ENCODE measurements at places on chromosomes 4 and X.
A peak's percentile ranks its signal among the peaks of the same experiment; 100 is the strongest.

- no peak for DNase-seq
Observed at GRCh38 chr4:29553846-29554245, 1166.3 kb upstream of the PCDH7 start.

- DNase-seq = no peak
Observed at GRCh38 chr4:2462992-2463762, 5.7 kb upstream of the RNF4 start.

DNA sequence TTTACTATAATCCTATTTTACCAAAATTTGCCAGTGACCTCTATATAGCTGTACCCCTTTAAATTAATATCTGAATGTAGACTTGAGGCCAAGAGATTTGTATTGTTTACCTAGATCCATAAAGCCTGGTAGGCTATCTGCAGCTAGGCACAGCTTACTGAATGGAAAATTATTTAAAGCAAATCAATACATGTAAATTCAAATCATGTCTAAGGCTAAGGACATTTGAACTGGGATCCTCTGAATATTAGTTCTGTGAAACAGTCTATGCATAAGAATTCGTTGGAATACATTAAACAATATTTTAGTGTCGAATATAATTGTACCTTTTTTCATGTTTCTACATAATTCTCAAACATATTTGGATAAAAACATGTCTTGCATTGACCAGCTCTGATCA is 1.6 kb downstream of the UGT2A3 start:
- no peak for DNase-seq

DNA sequence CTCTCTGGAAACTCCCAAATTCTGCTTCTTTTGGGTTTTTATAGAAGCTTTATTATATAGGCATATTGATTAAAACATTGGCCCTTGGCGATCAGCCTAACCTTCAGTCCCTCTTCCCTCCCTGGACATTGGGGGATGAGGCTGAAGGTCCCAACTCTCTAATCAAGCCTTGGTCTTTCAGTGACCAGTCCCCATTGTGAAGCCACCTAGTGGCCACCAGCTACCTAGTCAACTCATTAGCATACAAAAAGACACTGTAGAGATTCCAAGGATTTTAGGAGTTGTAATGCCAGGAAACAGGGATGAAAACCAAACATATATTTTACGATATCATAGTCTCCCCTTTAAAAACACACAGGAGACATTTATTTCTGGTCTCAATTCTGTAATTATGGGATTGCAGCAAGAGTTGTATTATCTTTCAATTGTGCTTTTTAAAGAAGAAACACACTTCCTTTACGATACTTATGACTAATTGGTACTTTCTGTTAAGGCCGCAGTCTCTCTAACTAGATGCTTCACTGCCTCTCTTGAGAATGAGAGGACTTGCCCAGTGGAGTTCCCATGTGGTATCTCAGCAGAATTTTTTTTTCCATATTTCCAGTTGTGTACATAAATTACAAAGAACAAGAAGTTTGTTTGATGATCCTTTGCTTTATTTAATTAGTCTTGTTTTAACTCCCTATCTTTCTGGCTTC is 58.2 kb downstream of the WDR17 start:
- DNase-seq = no peak

DNA sequence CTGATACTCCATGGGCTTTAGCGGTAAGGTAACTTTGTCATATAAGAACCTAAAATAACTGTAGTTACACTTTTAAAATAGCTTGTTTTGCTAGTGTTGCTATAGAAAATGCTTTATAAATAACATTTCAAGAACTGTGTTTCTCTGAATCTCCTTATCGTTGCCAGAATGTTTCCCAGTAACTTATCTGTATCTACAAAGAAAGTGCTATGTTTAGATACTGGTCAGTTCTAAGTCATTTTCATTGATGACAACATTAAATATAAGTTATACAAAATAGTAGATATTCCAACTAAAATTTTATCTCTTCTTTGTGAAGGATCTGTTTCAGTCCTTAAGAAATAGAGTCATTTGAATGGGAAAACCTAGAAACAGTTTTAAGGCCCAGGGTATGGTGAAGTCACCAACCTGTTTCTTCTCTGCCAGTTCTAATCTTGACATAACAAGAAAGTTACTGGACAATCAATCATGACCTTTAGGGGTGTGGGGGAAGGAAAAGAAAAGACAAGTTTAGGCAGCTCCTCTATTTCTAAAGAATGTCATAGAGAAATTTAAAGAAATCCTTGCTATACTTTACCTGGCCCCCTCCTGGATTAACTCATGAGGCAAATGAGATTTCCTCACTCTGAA is 425.9 kb downstream of the RPA4 start:
- DNase-seq = no peak

DNA sequence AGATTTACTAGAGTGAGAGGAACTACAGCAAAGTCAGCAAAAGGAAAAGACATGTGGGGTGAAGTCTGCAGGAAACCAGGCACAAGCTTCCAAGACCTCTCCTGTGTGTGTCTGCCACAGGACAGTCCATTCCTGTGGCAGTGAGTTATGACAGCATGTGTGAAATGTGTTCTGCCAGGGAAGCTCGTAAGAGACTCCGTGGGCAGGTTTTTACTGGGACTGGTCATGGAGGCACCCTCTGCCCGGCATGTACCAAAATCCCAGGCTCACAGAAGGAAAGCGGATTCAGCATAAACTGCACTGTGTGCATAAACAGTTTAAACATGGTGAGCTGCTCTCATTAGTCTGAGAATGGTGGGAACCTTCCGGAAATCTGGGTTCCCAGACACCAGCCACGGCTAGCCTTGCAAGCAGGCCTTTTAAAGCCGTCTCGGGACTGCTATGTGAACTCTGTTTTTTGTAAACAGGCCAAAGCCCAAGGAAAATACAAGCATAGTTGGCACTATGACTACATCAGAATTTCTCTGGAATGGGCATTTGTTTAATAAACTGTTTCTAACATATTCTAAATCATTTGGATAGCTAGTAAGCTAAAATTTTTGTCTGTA is 288.5 kb downstream of the TENM3 start:
- DNase-seq = no peak

DNA sequence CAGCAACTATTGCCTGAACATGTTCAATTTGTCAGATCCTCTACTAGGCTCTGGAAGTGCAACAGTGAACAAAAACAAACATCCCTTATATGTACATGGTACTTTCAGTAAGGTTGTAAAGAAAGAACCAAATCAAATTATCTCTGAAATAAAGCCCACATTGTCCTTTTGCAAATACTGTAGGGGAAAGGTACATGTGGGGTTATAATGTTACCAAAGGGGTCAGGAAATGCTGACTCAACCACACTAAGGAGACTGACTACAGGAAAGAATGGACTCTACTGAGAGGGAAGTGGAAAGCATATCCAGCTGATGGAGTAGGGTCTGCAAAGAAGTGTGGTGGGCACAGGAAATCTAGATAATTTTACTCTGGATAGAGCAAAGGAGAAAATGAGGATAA is 61.5 kb downstream of the PCDH18 start:
- DNase-seq = no peak

DNA sequence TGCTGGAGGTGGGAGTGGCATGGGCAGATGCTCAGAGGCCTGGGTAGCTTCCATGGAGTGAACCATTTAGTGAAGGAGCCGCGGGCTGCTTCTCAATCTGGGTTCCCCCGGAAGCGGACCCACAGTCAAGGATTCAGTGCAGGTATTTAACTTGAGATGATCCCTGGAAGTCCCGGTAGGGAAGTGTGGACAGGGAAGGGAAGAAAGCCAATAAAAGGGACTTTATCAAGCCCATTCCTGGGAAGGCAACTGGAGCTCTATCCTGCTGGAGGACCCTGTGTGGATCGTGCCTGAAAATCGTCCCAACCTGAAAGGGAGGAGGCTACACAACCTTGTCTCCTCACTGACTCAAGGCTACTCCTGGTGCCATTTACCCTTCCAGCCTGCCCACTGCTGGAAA is 76.9 kb downstream of the DHX15 start:
- DNase-seq = no peak

GRCh38 chr4:16655111-16655510 is 243.3 kb downstream of the LDB2 start:
- no peak for DNase-seq

- no peak for DNase-seq
Observed at GRCh38 chrX:13023567-13023966, 20.9 kb downstream of the FAM9C start.

GRCh38 chrX:124925681-124926080 is 394.0 kb upstream of the TEX13C start:
- no peak for DNase-seq

- no peak for DNase-seq
Observed at GRCh38 chrX:68675571-68675970, 28.1 kb downstream of the STARD8 start.

DNA sequence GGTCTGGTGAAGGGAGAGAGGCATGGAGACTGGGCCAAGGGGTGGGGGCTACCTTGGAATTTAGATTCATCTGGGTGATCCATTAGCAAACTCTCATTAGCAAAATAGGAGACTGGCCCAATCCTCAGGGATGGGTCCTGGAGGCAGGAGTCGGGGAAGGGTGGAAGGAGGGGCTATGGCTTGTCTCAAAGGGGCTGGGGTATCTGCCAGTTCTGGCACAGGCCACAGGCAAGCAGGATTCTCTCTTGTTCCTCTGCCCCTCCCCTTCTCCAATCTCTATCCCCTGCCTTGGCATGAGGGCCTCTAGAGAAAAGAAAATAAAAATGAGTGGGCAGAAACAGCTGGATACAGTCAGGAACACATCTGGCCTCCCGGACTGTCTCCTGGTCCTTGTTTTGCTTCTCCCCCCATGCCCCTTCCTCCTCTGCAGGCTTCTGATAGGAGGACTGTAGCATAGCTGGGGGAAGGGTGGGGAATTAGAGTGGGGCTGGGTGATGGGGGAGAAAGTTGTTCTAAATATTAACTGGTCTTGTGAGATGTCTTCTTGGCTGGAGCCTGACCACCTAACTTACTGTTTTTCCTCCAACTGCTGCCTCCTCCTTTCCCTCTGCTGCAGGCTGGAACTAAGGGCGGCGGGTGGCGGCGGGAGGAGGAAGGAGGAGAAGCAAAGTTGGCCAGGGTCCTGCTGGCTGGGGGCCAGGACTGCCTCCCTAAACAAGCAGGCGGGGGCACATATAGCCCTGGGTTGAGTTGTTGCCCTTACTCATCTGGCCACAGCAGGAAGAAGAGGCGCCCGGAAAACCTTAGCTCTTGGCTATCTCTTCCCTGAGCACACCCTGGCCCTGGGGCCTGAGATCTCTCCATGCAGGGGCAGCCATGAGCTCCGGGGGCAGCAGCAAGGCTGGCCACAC is 53.3 kb upstream of the LAS1L start:
- DNase-seq = no peak

DNA sequence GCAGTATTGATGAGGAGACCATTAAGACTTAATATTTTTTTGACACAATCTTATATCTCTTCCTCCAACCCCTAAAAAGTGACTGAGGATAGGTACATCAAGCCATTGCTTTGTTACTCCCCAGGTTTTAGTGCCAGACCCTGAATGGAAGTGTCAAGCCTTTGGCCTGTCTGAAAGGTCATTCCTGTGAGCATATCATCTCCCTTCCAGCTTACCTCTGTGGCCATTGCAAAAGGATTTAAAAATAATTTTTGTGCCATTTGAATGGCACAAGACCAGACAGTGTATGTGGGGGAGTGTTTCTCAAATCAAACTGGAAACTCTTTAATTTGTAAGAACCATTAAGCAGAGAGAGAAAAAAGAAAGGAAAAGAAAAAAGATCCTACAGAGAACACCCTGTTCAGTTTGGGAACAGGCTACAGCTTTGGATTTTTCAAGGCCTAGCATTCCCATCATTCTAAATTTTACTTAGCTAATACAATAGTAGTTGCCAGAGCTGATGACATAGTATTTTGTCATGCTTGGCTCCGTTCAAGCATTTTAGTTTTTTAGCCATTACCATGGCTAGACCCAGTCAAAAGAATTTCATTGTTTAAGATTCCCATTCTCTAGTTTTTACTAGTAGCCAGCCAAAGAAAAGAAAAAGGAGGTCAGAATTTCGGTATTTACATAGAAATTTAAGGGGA is 49.6 kb downstream of the HPF1 start:
- DNase-seq = no peak

DNA sequence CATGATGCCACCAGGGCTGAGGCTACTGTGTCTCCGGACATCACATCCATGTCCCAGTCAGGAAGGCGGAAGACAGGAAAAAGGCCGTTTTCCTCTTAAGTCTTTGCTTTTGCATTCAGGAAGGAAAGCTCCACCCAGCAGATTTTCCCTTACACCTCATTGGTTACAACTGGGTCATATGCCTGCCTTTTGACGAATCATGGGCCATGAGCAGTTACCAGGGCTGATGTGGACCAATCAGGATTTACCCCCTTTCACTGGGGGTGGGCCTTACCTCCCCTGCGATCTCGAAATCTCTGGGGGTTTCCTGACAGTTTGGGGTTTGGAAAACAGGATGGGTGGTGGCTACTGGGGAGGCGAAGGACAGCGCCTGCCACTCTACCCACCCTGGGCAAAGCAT is 52.5 kb upstream of the GRPEL1 start:
- DNase-seq = no peak

DNA sequence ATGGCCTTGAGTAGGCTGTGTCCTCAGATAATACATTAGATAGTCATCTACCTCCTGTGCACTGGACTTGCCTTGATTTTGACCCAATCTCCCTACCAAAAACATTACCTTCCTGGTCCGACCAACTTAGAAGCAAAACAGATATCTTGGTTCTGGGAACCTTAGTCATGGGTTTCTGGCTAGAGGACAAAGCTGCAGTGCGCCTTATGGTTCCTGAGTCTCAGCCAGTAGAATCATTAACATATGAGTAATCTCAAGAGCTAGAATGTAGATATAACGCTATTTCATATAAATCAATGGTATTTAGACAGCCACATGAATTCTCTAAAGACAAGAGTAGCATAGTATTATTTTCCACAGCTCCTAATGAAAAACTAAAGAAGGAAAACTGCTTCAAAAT is 83.1 kb downstream of the GRIA3 start:
- DNase-seq = no peak

GRCh38 chrX:72069350-72070160 is 62.2 kb downstream of the RTL5 start:
- DNase-seq = no peak

DNA sequence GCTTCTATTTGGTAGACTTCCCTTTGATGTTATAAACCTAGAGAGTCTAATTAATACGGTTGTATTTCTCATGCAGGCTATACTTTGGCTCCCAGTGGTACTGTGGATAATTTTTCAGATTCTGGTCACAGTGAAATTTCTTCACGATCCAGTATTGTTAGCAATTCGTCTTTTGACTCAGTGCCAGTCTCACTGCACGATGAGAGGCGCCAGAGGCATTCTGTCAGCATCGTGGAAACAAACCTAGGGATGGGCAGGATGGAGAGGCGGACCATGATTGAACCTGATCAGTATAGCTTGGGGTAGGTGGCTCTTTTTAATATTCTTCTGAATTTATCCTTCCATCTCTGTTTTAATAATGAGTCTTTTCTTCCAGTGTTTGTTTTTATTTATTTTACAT is 249.7 kb downstream of the RAPGEF2 start:
- DNase-seq = no peak

- DNase-seq = peak; percentile 11
Observed at GRCh38 chr4:19375931-19376330, 875.8 kb upstream of the SLIT2 start.

DNA sequence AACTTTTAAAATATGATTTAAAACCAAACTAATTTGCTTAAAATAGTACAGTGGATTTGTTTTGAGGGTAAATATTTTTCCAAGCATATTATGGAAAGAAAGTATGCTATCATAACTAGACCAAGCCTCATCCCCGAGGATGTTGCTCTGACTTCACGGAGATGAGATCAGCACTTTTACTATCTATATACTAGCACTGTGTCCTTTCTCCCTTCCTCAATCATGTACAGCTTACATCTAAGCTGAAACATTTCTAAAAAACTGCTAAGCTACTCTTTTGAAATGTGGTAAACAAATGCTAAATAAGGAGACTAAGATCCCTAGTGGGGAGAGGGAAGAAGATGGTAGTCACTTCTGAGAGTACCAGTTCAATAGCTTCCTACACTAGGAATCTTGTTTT is 23.8 kb downstream of the AMMECR1 start:
- DNase-seq = no peak

Measured in forelimb muscle (tissue), 1 donor.